ENCODE measurements at places on chromosomes 1 and 21. TPM values are rescaled to one million over a fixed set of nuclear protein-coding genes. Genes with fewer than 3 reads are reported as not detected.

Gene OR2T29
- 3.4 TPM for total RNA-seq

Gene AK5
- total RNA-seq, result not detected

Gene SPRR2F
- not detected for total RNA-seq

Gene PPFIA4
- total RNA-seq, result 1.1 TPM

Gene ARID4B
- total RNA-seq, result 25.2 TPM

Gene HSD3B2
- total RNA-seq, result 0.56 TPM

Gene CXADR
- total RNA-seq, result 0.13 TPM

Gene C1orf141
- not detected for total RNA-seq

Gene TAGLN2
- total RNA-seq, result 350 TPM

Gene EXO1
- total RNA-seq, result 35.0 TPM

Gene C8A
- total RNA-seq, result 0.19 TPM

DNA sequence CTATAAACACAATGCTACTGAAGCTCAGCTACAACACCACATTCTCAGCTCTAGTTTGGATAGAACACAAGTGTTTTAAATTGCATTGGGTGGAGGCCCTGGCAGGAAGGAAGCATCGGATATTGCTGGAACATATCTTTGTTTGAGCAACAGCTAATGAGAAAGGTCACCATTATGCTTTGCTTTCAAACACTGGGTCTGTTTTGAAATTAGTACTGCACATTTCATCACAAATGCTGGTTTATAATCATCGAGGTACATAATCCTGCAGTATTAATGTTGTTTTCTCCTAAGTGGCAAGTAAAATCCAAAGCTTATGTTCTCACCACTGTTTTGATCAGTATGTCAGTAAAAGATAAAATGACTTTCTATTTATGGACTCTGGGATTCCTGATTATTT lies 61.5 kb upstream of the ARHGAP29 start:
- DNase-seq, result no peak

GRCh38 chr1:115929881-115930280 lies 46.4 kb upstream of the SLC22A15 start:
- DNase-seq, result no peak

GRCh38 chr1:32878183-32878582 lies 7.5 kb upstream of the FNDC5 start:
- DNase-seq, result no peak

DNA sequence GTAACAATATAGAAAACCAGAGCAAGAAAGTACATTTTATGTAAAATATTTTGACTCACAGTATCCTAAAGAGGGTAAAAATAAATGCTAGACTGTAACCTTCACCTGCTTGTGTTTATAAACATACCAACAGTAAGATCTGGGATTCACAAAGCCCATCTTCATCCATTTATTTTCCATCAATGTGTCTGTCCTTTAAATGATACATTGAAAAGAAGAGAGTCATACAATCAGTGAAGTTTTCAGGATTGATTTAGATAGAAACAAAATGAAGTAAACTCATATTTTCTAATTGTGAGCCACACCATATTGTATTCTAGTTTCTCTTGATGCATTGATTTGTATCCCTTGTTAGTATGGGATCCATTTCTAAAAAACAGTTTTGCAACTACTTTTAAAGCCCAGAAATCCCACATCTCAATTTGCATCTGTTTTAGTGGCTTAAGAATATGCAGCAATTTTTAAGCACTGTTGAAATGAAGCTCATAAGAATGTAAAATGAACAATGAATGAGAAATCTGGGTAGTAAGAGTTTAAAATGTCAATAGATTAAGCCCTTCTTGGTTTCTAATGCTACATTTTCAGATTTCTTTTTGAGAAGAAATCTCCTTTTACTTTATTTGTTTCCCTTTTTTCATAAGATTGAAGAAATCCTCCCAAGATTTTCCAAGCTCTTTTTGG lies 548.1 kb upstream of the ADGRL2 start:
- DNase-seq, result no peak

- DNase-seq, result no peak
Measured at GRCh38 chr1:159142391-159142663, 29.1 kb upstream of the CADM3 start.

DNA sequence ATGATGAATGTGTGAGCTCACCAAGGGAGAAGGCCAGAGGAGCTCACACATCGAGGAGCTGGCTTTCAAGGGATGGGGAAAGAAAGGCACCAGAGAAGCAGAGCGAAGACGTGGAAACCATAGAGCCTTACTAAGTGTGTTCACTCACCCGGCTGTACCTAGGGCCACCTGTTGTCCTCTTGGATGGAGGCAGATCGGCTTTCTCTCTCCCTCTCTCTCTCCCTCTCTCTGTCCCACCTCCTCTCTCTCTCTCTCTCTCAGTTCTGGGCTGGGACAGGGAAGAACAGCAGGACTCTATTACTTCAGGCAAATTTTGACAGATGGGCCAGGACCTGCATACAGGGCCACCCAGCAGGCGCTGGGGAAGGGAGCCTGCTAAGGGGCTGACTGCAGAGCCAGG lies 64.8 kb downstream of the HIVEP3 start:
- no peak for DNase-seq

DNA sequence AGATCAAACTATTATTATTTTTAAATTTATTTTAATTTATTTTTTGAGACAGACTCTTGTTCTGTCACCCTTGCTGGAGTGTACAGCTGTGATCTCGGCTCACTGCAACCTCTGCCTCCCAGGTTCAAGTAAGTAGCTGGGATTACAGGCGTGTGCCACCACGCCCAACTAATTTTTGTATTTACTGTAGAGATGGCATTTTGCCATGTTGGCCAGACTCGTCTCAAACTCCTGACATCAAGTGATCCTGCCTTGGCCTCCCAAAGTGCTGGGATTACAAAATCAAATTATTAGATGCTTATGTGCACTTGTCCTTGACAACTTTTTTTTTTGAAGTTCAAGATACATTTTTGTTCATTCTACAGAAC lies 15.4 kb downstream of the LIN9 start:
- DNase-seq, result no peak

DNA sequence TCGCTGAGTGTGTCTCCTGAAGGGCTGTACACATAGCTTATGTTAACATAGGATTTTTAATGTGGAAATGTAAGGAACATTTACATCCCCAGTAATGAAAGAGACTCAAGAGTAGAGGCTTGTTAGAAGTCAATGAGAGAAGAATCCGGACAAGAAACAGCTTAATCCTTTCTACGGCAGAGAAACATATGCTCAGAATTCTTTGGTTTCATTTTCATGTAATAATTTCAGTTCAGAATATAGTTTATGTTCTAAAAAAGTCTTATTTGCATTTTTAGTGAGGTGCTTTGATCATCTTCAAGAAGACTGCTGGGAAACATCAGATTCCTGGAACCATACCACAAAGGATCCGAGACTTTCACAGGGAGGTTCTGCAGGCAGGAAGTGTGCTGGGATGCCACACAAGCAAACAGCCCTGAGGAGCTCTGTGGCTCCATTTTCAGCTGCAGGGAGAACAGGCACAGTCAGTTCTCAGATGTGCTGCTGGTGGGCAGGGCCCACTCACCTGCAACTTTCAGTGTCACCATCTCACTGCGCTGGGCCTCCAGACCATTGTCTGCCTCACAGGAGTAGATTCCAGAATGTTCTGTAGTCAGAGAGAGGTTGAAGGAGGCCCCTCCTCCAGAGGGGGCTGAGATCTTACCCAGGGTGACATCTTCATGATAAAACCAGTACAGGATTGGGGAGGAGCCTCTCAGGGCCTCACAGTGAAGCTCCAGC lies 28.4 kb downstream of the FCRL5 start:
- DNase-seq, result peak; percentile 40

GRCh38 chr21:37136261-37136660 lies 63.2 kb downstream of the TTC3 start:
- no peak for DNase-seq

DNA sequence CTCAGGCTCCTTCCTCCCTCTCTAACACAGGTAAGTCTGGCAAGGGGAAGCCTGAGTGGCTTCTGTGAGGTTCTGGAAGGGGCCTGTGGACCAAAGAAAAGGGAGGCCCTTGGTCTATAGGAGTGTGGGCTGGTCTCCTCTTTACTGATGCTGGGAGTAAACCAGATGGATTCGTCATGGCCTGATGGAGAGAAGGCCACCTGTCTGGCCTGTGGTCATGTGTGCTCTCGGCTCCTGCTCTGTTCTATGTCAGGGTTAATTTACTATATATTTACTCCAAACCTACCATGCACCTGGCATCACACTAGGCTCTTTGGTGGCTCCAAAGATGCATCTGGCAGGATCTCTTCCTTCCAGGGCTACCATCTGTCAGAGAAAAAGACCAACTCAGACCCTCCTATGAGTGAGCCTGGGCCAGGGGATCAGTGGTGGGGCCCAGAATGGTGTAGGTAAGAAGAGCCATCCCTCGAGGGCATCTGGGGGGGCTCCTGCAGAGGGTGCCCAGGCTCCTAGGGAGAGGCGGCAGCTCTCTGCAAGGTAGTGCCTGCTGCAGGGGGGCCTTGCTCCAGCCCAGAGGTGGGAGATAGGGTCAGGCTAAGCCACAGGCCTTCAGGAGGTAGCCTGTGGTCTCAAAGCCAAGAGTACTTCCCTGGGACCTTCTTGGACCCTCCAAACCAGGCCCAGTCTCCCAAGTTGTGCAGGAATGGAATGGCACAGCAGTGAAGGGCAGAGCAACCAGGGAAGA lies 68.2 kb upstream of the SELENON start:
- DNase-seq, result no peak

- no peak for DNase-seq
Measured at GRCh38 chr1:44327679-44328491, 27.2 kb downstream of the ERI3 start.

GRCh38 chr1:184187097-184187496 lies 135.6 kb downstream of the TSEN15 start:
- DNase-seq, result no peak
